OCI-LY7 (cell line): ENCODE measurements at places on chromosomes 1 and 21. TPM values are rescaled to one million over a fixed set of nuclear protein-coding genes. Genes with fewer than 3 reads are reported as not detected.
A peak's percentile ranks its signal among the peaks of the same experiment; 100 is the strongest.

GRCh38 chr1:229563241-229563640 is 4.7 kb upstream of the ABCB10 start:
- DNase-seq, result no peak

DNA sequence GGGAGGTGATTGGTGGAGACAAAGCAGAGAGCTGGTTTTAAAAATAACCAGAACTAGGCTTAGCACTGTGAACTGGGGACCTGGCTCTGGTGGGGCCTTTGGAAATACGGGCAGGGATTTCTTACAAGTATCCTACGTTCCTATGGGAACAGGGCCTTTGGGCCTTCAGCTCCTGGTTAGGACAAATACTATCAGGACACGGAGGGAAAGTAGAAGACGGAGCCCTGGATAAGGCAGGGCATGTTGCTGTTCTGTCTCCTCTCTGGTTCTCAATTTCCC is 5.3 kb upstream of the MYOG start:
- DNase-seq, result no peak

DNA sequence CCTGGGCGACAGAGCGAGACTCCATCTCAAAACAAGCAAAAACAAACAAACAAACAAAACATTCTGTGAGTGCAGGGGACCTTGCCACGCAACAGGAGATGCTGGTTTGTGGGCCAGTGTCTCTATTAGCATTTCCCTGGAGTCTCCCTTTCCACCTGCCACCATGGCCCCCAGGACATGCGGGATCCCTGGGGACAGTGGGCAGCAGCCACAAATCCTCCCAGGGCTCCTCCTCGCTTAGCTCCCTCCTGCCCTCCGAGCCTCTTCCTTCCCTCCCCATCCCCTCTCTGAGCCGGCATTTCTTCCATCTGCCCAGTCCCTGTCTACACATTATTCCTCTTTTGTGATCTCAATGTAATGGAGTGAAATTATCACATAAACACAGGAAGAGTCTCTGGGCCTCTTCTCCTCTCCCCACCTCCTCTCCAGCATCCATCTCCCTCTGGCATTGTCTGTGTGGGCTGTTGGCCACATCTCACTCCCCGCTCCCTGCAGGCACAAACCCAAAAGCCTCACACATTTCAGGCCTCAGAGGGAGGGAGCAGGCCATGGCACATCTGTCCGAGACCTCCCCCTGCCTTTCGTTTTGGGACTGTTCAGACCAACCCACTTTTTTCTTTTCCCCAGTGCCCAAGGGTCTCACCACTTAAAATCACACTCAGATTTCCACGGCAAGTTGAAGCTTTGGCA is 144.3 kb downstream of the MIS18A start:
- DNase-seq, result no peak

- no peak for DNase-seq
These were observed 11.3 kb upstream of the MARK1 start for GRCh38 chr1:220516722-220517042.

- DNase-seq, result no peak
These were observed 49.0 kb downstream of the LRRC53 start for GRCh38 chr1:74463333-74463988.

DNA sequence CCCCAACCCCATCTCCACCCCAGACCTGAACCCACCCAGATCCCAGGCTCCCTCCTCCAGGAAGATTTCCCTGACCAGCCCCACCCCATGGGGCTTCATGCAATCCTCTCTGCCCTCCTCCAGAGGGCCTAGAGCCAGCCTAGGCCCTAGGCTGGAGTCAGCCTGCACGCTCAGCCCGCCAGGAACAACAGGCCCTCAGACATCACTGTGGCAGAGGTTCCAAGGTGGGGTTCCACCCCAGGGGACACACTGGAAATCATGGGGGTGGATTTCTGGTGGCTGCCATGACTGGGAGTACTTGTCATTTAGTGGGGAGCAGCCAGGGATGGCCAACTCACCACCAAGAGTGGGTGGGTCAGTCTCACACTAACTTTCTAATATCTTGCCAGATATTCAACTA is 122.0 kb downstream of the GLIS1 start:
- no peak for DNase-seq

DNA sequence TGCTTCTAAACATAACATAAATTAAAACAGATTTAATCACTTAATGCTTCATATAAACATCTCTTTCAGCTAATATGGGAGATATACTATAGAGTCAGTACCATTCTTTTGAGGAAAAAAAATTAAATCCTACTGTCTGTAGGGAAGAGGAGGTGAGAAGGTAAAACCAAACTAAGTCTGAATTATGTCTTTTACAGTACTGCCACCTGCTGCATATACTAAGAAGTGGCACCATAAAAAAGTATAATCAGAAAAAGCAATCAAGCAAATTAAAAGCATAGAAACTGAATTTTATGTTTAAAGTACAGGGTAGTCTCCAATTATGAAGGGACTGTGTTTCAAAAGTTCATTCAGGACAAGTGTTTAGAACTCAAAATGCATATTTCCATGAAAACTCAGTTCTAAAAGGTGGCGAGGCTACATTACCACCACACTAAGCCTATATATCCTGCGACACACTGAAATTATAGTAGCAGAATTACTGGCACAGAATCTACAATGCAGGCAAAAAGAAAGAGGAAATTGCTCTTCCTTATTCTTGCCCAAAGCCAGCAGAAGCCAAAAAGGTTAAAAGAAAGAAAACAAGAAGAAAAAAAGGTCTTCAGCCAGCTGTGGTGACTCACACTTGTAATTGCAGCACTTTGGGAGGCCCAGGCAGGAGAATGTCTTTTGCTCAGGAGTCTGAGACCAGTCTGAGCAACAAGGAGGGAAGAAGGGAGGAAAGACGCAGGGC is 9.0 kb downstream of the NSL1 start:
- peak; percentile 42 for DNase-seq

DNA sequence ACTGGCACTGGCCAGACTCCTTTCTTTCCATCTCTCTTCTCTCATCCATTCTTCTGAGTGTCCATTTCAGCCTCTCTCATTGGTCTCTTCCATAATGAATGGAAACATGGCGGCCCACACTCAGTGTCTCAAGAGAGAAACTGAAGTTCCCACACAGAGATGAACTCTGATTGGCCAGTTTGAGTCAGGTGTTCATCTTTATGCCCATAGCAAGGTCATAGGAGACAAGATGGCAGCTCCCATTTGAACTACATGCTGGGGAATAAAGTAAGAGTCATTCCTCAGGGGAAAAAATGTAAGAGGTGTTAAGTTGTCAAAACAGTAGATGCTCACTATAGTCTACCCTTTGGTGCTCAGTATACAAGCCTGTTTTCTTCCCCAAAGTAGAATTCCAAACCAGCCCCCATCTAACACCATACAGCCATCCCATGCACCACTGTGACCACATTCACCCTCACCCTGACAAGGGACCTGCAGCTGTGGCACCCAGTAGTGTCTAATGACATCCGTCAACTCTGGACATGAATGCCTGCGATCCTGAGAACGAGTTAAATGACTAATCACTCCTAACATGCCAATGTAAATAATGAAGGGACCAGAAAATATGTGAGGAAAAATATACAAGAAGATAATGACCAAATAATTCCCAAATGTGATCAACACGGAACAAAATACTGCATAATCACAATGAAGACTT is 12.4 kb downstream of the CDA start:
- DNase-seq, result peak; percentile 8

GRCh38 chr1:175702079-175702795 is 41.2 kb downstream of the TNR start:
- no peak for DNase-seq

- DNase-seq, result no peak
These were observed 1.3 kb downstream of the TGFBR3 start for GRCh38 chr1:91884459-91885212.

DNA sequence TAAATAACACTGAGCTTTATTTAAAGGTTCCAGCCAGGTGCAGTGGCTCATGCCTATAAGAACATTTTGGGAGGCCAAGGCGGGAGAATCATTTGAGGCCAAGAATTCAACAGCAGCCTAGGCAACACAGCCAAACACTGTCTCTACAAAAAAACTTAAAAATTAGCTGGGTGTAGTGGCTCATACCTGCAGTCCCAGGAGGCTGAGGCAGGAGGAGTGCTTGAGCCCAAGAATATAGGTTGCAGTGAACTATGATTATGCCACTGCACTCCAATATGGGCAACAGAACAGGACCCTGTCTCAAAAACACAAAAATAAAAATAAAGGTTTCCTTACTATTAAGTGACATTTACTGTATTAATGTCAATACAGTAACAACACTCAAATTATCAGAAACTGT is 2.1 kb downstream of the TAF12 start:
- DNase-seq, result peak; percentile 66

- no peak for DNase-seq
These were observed 354.8 kb upstream of the BRINP3 start for GRCh38 chr1:190832511-190832910.

- peak; percentile 22 for DNase-seq
These were observed 852 bp downstream of the TMEM50A start for GRCh38 chr1:25338986-25339385.

GRCh38 chr1:3940081-3940753 is 40.1 kb upstream of the C1orf174 start:
- DNase-seq, result no peak

PODN gene
- not detected in 2 replicates for total RNA-seq

GRCh38 chr1:3543076-3544039 is 68.0 kb downstream of the MEGF6 start:
- no peak for DNase-seq

MCL1 gene
- total RNA-seq, result 144 and 157 TPM in 2 replicates

- no peak for DNase-seq
These were observed 210.3 kb downstream of the ASTN1 start for GRCh38 chr1:176954242-176954641.

ENAH gene
- 17.6 and 18.1 TPM in 2 replicates for total RNA-seq

CACHD1 gene
- total RNA-seq, result not detected in 2 replicates

KCNJ10 gene
- total RNA-seq, result 0.15 and 0.29 TPM in 2 replicates
